LoVo (cell line): ENCODE measurements at places on chromosomes 1 and 21.

DNA sequence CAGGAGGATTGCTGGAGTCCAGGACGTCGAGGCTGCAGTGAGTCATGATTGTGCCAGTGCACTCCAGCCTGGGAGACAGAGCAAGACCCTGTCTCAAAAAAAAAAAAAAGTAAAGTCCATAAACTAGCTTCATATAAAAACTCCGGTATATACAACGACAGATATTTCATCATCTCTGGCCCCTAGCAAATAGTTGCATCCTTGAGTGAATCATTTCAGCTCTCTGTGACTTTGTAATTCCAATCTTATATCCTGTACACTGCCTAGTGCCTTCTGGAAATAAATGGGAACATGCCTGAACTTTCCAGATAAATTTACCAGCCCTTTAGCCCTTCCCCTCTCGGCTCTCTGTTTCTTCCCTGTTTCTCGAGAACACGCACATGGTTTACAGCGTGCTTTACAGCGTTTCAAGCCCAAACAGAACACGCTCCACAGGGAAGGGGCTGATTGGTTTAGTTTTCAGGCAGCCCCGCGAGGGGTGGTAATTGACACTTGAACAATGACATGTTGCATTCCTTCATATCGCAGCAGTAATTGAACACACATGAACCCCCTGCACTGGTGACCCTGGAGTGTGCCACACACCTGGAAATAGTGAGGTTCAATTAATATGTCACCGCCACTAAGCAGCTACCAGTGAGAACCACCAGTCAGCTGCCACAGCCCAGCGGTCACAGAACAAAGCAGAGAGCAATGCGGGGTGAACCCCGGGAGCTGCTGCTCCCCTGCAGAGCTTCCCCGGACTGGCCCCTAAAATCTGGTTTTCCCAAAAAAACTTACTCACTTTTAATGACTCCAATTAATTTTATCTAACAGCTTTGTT is 35.7 kb upstream of the SIM2 start:
- no peak for DNase-seq

- no peak for DNase-seq
Measured at GRCh38 chr1:34052565-34052964, 112.5 kb downstream of the CSMD2 start.

DNA sequence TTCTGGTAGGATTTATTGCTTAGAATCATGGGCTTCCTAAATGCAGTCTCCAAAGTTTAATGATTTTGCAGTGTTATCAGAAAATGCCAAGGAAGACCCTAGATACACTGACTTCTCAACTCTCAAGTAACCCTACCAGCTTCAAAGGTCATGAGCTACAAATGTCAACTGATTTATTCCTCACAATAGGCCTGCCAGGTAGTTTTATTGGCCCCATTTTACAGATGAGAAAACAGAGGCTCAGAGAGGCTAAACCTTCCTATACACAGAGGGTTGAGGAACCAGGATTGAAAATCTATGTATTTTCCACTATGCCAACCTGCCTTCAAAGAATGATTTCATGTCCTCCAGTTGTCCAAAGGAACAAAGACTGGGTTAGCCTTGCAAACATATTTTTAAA is 384.4 kb upstream of the POU3F1 start:
- no peak for DNase-seq

- no peak for DNase-seq
Measured at GRCh38 chr1:55212349-55213150, 2.6 kb downstream of the USP24 start.

- no peak for DNase-seq
Measured at GRCh38 chr1:211577277-211577818, 1.6 kb downstream of the SLC30A1 start.

- no peak for DNase-seq
Measured at GRCh38 chr1:194309269-194309668, 1122.9 kb upstream of the B3GALT2 start.
